ENCODE measurements at places on chromosomes 7 and 10. TPM values are rescaled to one million over a fixed set of nuclear protein-coding genes. Genes with fewer than 3 reads are reported as not detected.

GRCh38 chr7:131652194-131652593, 95.8 kb upstream of the PODXL start:
- H3K27me3 ChIP-seq = no peaks in the 10 kb centered on the region
- H3K4me1 ChIP-seq = peaks cover 4% of the 10 kb centered on the region
- no peak overlapping the region for H3K27ac ChIP-seq
- no peak for DNase-seq
- H3K4me3 ChIP-seq = no peak overlapping the region

Gene PLPP4
- total RNA-seq = 0.72 TPM

GRCh38 chr7:22879280-22879679, 56.6 kb upstream of the TOMM7 start:
- no peak for DNase-seq
- H3K4me3 ChIP-seq = no peak overlapping the region
- H3K27ac ChIP-seq = no peak overlapping the region
- no peaks in the 10 kb centered on the region for H3K4me1 ChIP-seq
- H3K36me3 ChIP-seq = no peaks in the 10 kb centered on the region

Gene HOXA9
- total RNA-seq = 0.48 TPM

GRCh38 chr10:50362547-50363125, 111.3 kb upstream of the ASAH2 start:
- H3K36me3 ChIP-seq = no peaks in the 10 kb centered on the region
- no peaks in the 10 kb centered on the region for H3K27me3 ChIP-seq
- no peak overlapping the region for H3K27ac ChIP-seq
- H3K4me3 ChIP-seq = no peak overlapping the region

Measured in ovary (tissue), 10 donors.